ENCODE measurements at places on chromosomes 5 and 9. TPM values are rescaled to one million over a fixed set of nuclear protein-coding genes. Genes with fewer than 3 reads are reported as not detected.

The RORB gene
- total RNA-seq, result 1.3 TPM

DNA sequence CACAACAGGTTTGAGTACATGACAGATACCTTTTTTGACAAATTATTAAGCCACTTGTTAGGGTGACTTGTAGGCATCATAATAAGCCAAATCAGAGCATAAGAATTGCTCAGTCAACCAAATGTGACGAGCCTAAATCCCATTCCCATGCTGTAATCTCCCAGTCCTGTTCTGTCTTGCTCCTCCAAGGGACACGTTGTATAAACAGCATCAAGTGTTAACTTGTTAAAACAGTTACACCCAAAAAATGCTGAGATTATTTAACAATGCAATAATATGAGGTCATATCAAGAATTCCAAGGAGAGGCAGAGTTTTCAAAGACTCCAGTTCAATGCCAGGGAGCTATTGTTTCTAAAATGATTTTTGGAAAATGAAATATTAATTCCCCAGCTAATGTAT, 76.2 kb downstream of the SH3TC2 start:
- no peaks in the 10 kb centered on the region for H3K4me1 ChIP-seq
- no peak overlapping the region for H3K4me3 ChIP-seq
- H3K27me3 ChIP-seq, result no peaks in the 10 kb centered on the region
- DNase-seq, result no peak
- H3K36me3 ChIP-seq, result no peaks in the 10 kb centered on the region

DNA sequence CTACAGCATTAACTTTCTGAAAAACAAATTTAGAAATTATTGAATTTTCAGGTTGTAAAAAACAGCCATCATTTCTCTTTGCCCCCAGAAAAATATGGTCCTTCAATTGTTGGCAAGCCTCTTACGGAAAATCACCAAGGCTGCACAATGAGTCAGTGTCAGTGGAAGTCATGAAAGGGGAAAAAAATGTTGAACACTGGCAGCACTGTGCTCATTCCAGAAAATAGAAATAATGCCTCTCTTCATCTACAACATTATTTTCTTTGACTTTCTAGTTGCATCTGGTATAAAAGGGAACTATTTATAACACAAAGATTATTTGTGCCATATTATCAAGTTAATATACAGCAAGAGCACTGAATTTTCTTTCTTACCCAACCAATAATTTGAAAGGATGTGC, 26.7 kb upstream of the STK32A start:
- DNase-seq, result no peak
- H3K27me3 ChIP-seq, result no peaks in the 10 kb centered on the region
- no peak overlapping the region for H3K27ac ChIP-seq
- H3K4me1 ChIP-seq, result no peaks in the 10 kb centered on the region
- no peak overlapping the region for H3K4me3 ChIP-seq

GRCh38 chr5:171388816-171389168, 1.1 kb downstream of the NPM1 start:
- H3K27ac ChIP-seq, result peak overlapping the region; percentile 4
- H3K36me3 ChIP-seq, result no peaks in the 10 kb centered on the region
- H3K4me3 ChIP-seq, result peak overlapping the region; percentile 91
- no peak for DNase-seq
